ENCODE measurements at places on chromosomes 6 and 20.

GRCh38 chr6:45260696-45261095 is 67.4 kb upstream of the RUNX2 start:
- no peak for DNase-seq

GRCh38 chr6:124054034-124054433 is 250.4 kb downstream of the NKAIN2 start:
- no peak for DNase-seq

DNA sequence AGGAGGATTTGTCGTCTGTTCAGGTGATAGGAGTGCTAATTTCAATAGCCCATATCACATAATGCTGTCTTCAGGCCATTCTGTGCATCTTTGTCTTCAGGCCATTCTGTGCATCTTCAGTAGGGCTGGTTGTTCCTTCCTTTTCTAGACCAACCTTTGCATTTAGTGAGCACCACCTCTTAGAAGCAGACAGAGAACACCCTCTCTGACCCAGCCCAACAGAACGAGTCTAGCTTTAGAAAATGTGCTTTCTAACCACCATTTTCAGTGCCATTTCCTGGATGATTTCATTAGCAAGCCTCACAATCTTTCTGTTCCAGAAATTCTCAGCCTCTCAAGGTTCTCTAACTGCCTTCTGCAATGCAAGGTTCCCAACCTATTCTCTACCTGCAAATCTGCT is 215.3 kb upstream of the KCNQ5 start:
- no peak for DNase-seq

DNA sequence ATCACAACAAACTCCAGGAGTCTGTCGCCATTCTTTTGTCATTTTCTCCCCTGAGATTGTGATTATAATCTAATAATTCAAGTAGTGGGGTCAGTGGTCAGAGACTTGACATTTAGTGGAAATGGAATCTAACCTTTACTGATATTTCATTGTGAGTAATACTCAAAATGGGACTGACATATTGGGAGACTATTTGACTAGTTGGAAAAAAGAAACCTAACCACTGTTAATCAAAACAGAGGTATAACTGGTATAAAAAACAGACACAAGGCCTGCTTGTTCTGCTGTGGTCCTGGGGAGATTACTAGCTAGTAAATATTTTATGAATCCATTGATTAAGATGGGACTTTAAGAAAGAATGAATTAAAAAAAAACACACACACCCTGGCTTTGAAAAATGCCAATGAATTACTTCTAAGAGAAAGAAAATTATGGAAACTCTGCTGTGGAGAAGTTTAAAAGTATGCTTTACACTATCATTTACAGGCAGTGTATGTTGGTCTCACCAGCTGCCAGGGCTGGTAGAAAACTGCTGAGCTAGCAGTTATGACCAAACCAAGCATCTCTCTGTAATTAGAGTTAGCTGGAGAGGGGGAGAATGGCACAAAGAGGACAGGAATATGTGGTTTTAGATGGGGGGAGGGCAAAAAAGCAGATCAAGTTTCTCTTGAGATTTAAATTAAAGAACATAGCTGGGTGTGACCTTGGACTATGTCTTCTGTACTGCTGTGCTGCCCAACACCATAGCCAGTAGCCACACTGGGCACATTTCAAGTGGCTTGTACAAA is 103.7 kb downstream of the FYN start:
- DNase-seq: no peak

GRCh38 chr6:163420289-163420614 is 5.7 kb downstream of the QKI start:
- no peak for DNase-seq

- peak; percentile 28 for DNase-seq
These were observed 706 bp downstream of the ZNF184 start for GRCh38 chr6:27472182-27472616.

GRCh38 chr6:117494694-117495318 is 12.3 kb downstream of the DCBLD1 start:
- DNase-seq: no peak

GRCh38 chr6:148775161-148775560 is 28.3 kb downstream of the UST start:
- no peak for DNase-seq

GRCh38 chr6:130997061-130997753 is 65.8 kb downstream of the EPB41L2 start:
- no peak for DNase-seq

DNA sequence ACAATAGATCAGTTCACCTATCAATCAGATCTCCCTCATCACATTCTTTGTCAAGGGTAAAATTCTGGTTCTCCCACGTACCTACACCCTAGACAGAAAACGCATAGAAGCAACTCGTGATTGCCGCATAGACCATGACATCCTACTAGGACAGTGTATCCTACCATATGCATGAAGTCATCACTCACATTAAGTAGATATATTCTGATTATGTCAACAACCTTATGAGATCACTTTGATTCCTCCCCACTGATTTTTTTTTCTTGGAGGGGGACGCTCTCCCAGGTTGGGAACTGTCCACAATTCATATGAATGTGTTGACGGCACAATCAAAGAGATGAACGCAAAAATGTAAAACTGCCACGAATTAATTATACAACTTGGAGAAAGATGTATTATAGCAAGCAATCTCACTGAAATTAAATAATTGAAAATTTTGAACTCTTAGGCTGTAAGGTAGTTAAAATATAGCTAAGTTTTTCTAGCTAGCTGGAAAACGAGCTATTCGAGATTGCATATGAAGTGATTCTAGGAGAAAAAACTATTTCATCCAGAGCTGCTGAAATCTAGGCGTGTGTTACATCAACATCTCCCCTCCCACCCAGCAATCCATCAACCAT is 82.5 kb upstream of the CCDC28A start:
- DNase-seq: no peak

DNA sequence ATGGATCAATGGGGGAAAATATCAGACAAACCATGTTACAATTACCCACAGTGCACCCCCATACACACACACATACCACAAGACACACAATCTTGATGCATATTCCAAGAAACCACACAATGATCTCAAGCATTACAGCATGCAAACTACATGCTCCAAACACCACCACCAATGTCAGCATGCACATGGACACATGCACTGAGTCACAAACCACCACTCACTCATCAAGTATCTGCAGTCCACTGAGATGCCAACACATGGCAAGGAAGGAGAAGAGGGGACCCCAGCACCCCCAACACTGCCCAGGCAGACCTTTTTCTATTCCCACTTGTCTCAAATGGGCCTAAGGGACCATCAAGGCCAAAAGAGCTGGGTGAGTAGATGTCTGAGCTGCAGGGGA is 91.6 kb downstream of the PREX1 start:
- DNase-seq: no peak

DNA sequence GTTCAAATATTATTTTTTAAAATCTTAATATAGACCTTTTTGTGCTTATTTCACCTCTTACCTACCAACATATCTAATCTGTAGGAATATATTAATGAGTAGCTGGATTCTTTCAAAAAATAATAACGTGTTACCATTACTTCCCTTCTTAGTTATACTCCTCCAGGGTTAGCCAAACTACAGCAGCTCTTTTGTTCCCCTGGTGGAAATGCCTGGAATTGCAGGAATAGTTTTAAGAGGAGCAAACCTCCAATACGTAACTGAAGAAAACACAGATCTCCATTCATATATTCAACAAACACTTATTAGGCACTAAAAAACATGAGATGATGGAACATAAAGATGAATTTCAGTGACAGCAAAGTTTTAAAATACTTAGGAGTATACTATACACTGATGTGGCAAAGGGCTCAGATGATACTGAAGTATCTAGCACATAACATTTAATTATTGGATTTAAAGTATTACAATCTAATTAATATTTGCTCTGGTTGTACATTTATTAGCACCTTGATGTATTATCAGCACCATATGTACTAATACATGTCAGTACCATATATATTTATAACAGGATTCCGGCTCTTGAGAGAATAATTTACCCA is 78.3 kb downstream of the TBX18 start:
- DNase-seq: no peak

Data from stimulated activated CD8-positive, alpha-beta memory T cell treated with anti-CD3 and anti-CD28 coated beads, Interleukin-4, amount 100 ng/mL, for 1 hour (primary cell).